Stimulated activated CD8-positive, alpha-beta memory T cell treated with anti-CD3 and anti-CD28 coated beads, Interleukin-12 subunit alpha, Interleukin-12 subunit beta, amount 100 ng/mL, for 4 hours (primary cell): ENCODE measurements at places on chromosomes 12 and 14.

DNA sequence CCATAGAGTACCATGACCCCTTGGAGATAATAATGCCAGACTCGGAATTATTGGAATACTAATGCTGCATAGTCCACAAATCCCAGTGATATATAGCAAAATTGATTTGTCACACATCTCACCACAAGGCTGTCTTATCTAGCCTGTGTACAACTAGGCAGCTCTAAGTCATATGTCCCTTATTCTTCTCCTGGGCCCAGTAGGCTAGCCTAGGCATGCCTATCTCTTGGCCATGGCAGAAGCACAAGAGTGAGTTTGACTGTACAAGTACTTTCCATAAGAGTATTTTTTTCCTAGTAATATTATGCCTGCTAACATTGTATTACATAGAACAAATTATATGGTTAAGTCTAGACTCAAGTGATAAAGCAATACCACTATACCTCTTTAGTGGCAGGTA lies 1122.1 kb upstream of the SEL1L start:
- DNase-seq: no peak

DNA sequence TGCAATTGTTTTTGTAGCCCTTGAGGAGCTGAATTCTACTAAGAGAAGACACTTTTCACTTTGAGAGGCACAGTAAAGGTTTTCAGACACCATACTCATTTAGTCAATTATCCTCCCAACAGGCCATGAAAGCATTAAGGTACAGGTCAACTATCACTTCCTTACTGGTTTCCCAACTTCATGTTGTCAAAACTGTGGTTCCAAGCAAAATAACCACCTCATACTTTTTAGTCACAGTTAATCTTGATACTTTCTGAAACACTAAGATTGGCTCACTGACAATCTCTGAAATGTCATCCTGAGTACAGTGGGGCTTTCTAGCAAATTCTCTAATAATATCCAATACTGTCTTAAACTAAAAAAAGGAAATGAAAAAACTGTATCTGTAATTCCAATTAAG lies 71.7 kb downstream of the SLC2A13 start:
- no peak for DNase-seq

- no peak for DNase-seq
Measured at GRCh38 chr12:122513660-122514059, 12.9 kb upstream of the ZCCHC8 start.

GRCh38 chr14:54766276-54767138 lies 136.1 kb downstream of the GCH1 start:
- DNase-seq: no peak

GRCh38 chr14:99080306-99080705 lies 191.7 kb downstream of the BCL11B start:
- no peak for DNase-seq

GRCh38 chr14:72617391-72618031 lies 276.4 kb downstream of the DPF3 start:
- DNase-seq: no peak

- DNase-seq: no peak
Measured at GRCh38 chr14:33432407-33433023, 493.8 kb downstream of the NPAS3 start.

DNA sequence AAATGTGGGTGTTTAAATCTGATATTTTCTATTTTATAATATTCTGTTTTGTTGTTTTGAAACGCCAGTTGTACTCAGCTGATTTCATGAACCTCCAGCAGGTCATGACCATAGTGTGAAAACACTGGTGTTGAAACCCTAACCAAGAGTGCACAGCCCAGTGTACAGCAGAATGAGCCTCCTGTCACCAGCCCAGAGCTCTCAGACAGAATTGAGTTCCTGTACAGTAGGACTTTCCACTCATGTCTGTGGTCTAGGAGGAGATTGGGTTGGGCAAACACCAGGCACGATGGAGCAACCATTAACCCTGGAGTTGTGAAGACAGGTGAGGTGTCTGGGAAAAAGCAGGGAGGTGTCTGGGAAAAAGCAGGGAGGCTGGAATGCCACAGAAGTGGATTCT lies 908.8 kb downstream of the VRK1 start:
- no peak for DNase-seq

DNA sequence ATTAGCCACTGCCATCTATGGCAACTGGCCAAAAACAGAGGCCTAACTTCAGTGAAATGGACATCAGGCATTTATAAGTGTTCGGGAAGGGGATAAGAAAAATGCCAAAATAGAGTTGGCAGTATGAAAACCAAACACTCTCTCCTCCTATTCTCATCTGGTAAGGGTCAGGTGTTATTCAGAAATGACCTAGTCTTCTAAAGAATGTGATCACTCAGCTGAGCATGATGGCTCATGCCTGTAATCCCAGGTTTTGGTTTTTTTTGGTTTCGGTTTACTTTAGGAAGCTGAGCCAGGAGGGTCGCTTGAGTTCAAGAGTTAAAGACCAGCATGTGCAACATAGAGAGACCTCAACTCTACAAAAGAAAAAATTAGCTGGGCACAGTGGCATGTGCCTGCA lies 170.3 kb downstream of the GRIN2B start:
- no peak for DNase-seq

- no peak for DNase-seq
Measured at GRCh38 chr14:104392001-104392395, 187.6 kb upstream of the C14orf180 start.

- no peak for DNase-seq
Measured at GRCh38 chr14:95163132-95163531, 5.8 kb upstream of the DICER1 start.

DNA sequence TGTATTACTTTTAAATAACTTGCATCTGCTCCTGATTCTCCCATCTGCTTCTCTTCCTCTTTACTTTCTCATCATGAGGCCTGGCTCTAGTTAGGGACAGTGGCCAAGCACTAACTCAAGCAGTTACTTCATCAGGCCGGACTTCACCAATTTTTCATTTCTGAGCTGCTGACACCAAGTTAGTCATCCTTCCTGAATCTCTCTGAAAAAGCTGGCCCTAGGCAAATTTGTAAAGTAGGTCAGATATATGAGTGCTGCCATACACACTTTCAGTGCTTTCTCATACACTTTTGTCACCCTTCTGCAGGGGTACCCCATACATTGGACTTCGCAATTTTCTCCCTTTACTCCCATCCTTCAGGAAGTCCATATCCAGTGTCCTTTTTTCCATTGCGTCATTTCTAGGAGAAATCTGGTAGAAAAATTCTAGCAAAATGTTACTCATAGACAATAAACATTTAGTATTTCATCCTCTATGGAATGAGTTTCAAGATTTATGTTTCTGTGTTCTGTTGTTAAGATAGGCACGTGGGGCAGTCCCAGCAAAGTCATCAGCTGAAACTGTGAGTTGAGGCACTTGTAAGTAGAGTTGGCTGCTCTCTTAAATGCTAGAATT lies 276.8 kb upstream of the TMPO start:
- no peak for DNase-seq

DNA sequence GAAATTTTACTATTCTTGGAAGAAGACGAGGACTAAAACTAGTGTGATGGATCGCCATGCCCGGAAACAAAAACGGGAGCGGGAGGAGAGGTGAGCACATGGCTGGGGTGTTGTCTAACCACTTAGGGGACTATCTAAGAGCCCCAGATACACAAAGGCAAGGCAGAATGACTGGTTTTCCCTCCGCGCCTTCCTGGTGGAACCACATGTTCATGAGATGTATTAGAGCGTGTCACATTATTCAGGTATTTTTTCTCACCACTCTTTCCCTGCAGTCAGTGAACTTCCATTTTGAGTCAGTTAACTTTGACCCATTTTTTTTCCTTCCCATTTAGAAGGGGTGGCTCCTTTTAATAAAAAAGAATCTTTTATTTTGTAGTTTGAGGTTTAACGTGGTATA lies 68.8 kb upstream of the TRAF3 start:
- DNase-seq: no peak

GRCh38 chr12:57093415-57094207 lies 4.7 kb downstream of the NAB2 start:
- DNase-seq: peak; percentile 71

DNA sequence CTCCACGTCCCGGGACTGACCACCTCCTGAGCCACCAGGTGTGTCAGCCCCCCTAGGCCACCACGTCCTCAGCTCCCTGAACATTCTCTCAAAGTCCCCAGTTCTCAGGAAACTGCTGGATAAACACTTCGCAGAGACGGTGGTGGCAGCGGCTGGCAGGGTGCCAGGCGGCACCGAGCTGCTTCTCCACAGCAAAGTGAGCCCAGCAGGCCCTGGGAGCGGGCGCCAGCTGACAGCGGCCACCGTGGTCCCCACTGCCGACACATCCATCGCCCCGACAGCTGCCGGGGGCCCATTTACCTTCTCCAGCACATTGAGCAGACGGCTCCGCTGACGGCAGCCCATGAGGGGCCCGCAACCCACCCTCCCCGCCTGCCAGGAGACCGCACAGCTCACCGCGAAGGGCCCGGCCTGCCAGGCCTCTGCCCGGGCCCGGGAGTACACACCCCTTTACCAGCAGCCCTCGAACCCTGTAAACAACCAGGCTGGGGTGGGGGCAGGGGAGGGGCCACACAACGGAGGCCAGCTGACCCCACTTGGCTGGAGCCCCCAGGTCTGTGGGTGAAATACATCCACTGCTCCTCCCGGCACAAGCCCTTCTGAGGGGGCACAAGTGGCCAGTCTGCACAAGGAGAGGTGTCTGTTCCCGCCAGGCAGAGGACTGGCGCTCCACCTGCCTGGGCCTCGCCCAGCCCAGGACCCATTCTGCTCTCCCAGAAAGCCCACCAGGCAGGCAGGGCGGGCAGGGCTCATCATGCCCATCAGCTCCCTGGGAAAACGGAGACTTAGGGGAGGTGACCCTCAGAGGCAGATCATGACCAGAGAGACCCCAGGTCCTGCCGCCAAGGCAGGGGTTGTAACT lies 10.5 kb downstream of the AKT1 start:
- no peak for DNase-seq

- no peak for DNase-seq
Measured at GRCh38 chr12:46108721-46109120, 118.3 kb upstream of the SCAF11 start.

GRCh38 chr12:65825507-65826352 lies 1.4 kb downstream of the HMGA2 start:
- DNase-seq: no peak

DNA sequence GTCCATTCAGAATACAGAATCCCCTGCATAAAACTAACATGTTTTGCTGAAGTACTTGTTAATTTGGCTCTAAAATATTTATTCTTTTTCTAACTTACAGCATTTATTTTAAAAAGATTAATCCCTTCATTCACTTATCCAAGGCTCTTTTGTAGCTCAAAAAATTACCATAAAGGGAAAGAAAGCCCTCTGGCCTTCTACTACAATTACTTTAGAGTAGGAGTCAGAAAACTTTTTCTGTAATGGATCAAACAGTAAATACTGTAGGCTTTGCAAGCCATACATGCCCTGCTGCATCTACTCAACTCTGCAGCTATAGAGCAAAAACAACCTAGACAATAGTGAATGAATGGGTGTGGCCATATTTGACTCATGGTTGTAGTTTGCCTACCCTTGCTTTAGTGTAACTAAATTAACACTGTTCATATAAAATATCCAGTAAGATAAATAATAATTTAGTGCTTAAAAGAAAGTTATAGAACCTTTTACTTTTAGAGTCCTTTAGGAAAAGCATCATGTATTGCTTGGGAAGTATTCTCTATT lies 74.2 kb upstream of the ZFP36L1 start:
- no peak for DNase-seq

- DNase-seq: no peak
Measured at GRCh38 chr14:32572867-32573150, 243.7 kb downstream of the AKAP6 start.

DNA sequence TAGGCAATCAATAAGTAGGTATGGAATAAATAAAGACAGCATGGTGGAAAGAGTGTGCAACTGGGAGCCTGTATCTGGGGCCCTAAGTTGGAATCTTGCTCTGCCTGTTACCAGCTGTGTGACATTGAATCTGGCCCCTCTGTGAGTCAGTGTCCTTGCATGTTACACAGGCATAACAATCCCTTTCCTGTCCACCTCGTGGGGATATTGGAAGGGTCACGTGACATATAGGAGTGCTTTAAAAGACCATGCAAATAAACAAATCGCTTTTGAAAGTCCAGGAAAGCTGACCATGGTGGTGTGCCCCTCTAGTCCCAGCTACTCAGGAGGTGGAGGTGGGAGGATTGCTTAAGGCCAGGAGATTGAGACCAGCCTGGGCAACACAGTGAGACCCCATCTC lies 51.1 kb upstream of the VRK1 start:
- DNase-seq: no peak

DNA sequence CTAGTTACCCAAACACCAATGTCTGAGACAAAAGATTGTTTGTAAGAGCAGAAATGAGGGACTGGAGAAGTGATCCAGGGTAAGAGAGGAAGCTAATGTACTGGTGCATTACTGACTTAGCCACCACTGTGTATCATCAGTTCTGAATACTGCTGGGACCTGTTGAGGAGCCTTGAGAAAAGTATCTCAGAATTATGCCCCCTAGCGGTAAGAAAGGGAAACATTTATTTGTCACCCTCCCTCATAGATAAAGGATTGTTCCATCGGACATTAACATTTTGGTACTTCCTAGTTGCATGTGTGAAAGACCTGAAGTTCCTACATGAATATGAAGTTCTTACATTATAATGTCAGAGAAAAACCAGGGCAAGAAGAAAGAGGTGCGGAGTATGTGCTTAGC lies 612.5 kb downstream of the FSCB start:
- DNase-seq: no peak

DNA sequence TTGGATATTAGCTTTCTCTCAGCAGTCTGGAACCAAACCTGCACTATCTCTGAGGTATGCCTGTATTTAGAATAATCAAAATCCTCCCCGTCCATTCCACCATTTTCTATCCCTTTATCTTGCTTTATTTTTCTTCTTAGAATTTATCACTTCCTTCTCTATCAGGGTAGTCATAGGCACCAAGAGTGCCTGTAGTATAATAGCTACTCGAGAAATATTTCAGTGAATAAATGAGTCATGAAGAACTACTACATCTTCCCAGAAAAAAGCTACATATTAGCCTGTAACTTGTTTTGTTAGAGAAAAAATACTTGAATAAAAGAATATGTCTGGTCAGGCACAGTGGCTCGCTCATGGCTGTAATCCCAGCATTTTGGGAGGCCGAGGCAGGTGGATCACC lies 4.3 kb downstream of the SLC2A14 start:
- DNase-seq: no peak

DNA sequence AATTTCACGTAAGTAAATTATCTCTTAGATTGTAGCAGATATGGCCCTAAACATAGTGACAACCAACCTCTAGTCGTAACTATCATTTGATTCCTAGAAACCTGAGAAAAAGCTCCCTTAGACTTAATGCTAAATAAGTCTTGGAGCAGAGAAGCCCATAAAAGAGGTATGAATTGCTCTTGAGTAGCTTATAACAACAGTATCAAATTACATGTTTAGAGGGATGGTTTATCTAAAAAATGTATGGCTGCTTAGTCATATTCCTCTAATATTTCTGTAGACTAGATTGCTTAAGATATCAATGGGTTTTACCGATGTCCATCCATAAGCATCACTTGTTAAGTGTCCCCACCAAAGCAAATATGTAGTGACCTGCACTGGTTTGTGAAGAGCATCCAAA lies 259.7 kb downstream of the NELL2 start:
- no peak for DNase-seq

DNA sequence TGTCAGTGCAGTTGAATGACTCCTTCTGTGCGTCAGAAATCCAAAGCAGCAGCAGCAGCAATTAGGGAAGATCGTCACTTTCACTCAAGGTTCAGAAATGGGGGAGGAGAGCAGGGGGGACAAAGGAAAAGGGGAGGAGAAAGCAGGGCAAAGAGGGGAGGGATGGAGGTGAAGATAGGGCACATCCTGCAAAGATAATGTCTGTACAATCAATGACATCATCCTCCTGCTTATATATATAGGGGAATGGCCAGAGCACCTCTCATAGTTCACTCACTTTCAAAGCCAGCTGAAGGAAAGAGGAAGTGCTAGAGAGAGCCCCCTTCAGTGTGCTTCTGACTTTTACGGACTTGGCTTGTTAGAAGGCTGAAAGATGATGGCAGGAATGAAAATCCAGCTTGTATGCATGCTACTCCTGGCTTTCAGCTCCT lies at the start of gene NTS:
TSS of gene NTS (plus strand) at position 265 of the 431 bp plus-strand sequence. CDS start at position 374, 109 bp downstream.
- DNase-seq: no peak
